ENCODE measurements at places on chromosomes 6 and 20. TPM values are rescaled to one million over a fixed set of nuclear protein-coding genes. Genes with fewer than 3 reads are reported as not detected.

- no peaks in the 10 kb centered on the region for H3K27me3 ChIP-seq
- H3K4me3 ChIP-seq, result no peak overlapping the region
- H3K4me1 ChIP-seq, result no peaks in the 10 kb centered on the region
- H3K36me3 ChIP-seq, result no peaks in the 10 kb centered on the region
- no peak for DNase-seq
Observed at GRCh38 chr6:137625808-137626207, 131.6 kb upstream of the OLIG3 start.

DNA sequence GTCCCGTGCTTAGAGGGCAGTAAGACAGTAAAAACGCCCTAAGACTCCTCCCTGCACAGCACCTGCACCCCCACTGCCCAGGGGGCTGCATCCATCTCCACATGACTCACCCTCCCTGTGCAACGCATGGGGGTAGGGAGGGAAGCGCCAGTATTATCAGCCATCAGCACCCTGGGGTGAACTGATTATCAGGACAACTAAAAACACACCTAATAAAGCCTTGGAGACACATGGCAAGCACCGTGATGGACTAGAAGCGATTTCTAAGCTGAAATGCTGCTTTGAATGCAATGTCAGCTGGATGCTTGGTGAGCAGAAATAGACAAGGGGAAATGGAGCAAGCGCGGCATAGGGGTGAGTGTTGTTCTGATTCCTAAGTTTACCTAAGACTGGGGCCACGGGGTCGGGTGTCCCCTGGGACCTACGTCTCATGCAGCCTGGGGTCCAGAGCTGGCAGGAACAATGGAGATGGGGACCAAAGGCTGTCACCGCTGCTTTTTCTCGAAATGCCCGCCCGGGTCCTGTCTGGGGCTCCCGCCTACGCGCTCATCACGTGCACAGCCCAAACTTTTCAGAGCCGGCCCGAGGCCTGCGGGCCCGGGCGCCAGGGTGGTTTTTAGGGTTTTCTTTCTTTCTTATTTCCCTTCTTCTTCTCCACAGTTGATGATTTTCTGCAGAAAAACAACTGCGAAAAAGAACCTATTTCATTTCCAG lies 702 bp upstream of the TNFAIP3 start:
- no peak for DNase-seq
- H3K27me3 ChIP-seq, result no peaks in the 10 kb centered on the region
- peaks cover 30% of the 10 kb centered on the region for H3K4me1 ChIP-seq
- H3K36me3 ChIP-seq, result peaks cover 1% of the 10 kb centered on the region

DNA sequence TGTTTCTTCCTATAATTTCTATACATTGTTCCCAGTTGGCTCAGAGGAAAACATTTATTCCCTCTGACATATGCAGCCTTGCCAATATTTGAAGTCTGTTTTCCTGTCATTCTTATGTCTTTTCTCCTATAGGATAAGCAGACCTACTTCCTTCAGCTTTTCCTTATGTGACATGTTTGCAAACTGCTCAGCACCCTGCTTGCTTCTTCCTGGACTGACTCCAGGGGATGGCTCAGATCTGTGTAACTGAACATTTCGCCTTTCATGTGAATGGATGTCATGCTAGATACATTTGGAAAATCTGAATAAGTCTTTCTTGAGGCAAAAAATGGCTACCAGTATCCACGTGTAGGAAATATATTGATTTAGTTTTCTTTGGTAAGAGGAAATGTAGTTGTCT lies 113.2 kb downstream of the CARMIL1 start:
- H3K27ac ChIP-seq, result no peak overlapping the region
- no peak for DNase-seq
- H3K27me3 ChIP-seq, result no peaks in the 10 kb centered on the region
- no peak overlapping the region for H3K4me3 ChIP-seq

GRCh38 chr6:18545726-18546125 lies 158.6 kb downstream of the RNF144B start:
- H3K27ac ChIP-seq, result no peak overlapping the region
- H3K4me3 ChIP-seq, result no peak overlapping the region
- no peak for DNase-seq

- peaks cover 60% of the 10 kb centered on the region for H3K36me3 ChIP-seq
- no peak for DNase-seq
- H3K27ac ChIP-seq, result no peak overlapping the region
Observed at GRCh38 chr20:24971376-24972101, 21.0 kb downstream of the APMAP start.

DNA sequence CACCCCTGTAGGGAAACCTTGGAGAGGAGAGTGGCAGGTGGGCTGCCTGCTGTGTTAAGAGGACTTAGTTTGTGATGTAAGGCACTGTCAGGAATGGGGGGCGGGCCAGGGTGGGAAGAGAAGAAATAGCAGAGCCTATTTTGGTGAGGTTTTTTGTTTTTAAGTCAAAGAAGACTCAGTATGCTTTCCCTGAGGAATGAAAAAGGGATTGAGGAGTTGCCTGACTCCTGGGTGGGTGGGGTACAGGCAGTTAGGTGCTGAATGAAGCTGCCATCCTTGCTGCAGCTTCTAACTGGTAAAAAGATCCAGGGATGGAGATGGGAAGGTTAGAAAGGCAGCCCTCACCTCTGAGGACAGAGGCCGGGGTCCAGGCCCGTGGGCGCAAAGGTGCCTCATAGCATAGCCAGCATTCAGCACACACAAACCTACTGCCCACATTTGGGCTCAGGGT lies 37.9 kb downstream of the PLCG1 start:
- H3K36me3 ChIP-seq, result peaks cover 57% of the 10 kb centered on the region
- H3K27ac ChIP-seq, result peak overlapping the region; percentile 63
- no peak overlapping the region for H3K4me3 ChIP-seq
- DNase-seq, result no peak

Gene TULP1
- total RNA-seq, result not detected

GRCh38 chr6:125183391-125183790 lies 29.8 kb downstream of the TPD52L1 start:
- H3K4me1 ChIP-seq, result no peaks in the 10 kb centered on the region
- H3K27me3 ChIP-seq, result no peaks in the 10 kb centered on the region
- H3K36me3 ChIP-seq, result no peaks in the 10 kb centered on the region
- no peak overlapping the region for H3K27ac ChIP-seq

- no peak overlapping the region for H3K4me3 ChIP-seq
- DNase-seq, result no peak
- H3K27ac ChIP-seq, result no peak overlapping the region
- H3K4me1 ChIP-seq, result no peaks in the 10 kb centered on the region
- no peaks in the 10 kb centered on the region for H3K36me3 ChIP-seq
Observed at GRCh38 chr6:49527320-49527719, 23.1 kb upstream of the C6orf141 start.

DNA sequence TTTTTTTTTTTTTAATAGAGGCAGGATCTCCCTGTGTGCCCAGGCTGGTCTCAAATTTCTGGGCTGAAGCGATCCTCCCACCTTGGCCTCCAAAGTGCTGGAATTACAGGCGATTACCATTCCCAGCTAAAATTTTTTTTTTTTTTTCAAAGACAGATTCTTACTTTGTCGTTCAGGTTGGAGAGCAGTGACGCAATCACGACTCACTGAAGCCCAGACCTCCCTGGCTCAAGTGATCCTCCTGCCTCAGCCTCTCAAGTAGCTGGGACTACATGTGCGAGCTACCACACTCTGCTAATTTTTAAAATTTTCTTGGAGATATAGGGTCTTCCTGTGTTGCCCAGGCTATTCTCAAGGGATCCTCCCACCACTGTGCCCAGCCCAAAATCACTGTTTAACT lies 58.0 kb upstream of the MYO6 start:
- DNase-seq, result no peak
- H3K4me3 ChIP-seq, result no peak overlapping the region
- H3K27ac ChIP-seq, result no peak overlapping the region
- no peaks in the 10 kb centered on the region for H3K27me3 ChIP-seq
- H3K4me1 ChIP-seq, result no peaks in the 10 kb centered on the region

DNA sequence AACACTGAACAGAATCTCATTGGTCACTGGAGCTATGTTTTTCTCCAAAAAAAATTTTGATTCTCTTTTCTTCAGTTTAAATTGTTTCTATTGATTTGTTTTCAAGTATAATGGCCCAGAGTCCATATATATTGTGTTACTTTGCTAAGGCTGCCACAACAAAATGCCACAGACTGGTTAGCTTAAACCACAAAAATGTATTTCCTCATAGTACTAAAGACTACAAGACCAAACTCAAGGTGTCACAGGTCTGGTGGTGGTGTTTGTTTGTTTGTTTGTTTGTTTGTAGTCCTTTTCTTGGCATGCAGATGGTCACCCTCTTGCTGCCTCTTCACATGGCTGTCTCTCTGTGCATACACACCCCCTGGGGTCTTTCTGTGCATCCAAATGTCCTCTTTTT lies 34.0 kb downstream of the BMP5 start:
- H3K27me3 ChIP-seq, result no peaks in the 10 kb centered on the region
- no peak for DNase-seq
- no peak overlapping the region for H3K27ac ChIP-seq
- no peaks in the 10 kb centered on the region for H3K36me3 ChIP-seq
- no peak overlapping the region for H3K4me3 ChIP-seq

DNA sequence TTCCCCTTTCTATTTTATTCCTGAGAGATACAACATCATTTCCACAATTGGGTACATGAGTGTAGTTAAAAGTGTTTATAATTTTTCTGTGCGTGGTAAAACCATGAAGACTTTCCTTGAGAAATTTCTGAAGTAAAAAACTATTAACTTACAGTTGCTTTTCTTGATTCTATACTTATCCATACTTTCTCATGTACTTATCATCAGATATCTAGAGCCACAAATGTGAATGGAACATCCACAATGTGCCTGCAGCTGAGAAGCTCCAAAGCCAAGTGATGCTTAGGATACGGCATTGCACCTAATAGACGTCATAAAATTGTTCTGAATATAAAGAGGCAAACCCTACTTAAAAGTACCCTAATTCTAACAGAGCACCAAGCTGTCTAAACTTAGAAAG lies 2.9 kb downstream of the FILIP1 start:
- no peaks in the 10 kb centered on the region for H3K36me3 ChIP-seq
- no peak for DNase-seq

GRCh38 chr20:20130399-20130798 lies 78.1 kb downstream of the CFAP61 start:
- no peak for DNase-seq
- H3K36me3 ChIP-seq, result no peaks in the 10 kb centered on the region
- H3K4me3 ChIP-seq, result no peak overlapping the region
- no peaks in the 10 kb centered on the region for H3K4me1 ChIP-seq
- H3K27ac ChIP-seq, result no peak overlapping the region
- H3K27me3 ChIP-seq, result no peaks in the 10 kb centered on the region

Gene PPP1R3G
- 0.46 TPM for total RNA-seq

- H3K27ac ChIP-seq, result no peak overlapping the region
- H3K4me3 ChIP-seq, result no peak overlapping the region
- no peak for DNase-seq
- no peaks in the 10 kb centered on the region for H3K4me1 ChIP-seq
- H3K36me3 ChIP-seq, result no peaks in the 10 kb centered on the region
- H3K27me3 ChIP-seq, result no peaks in the 10 kb centered on the region
Observed at GRCh38 chr6:129115471-129115870, 232.5 kb downstream of the LAMA2 start.

Gene MRPS18A
- 28.1 TPM for total RNA-seq

Gene NOTCH4
- 78.7 TPM for total RNA-seq

DNA sequence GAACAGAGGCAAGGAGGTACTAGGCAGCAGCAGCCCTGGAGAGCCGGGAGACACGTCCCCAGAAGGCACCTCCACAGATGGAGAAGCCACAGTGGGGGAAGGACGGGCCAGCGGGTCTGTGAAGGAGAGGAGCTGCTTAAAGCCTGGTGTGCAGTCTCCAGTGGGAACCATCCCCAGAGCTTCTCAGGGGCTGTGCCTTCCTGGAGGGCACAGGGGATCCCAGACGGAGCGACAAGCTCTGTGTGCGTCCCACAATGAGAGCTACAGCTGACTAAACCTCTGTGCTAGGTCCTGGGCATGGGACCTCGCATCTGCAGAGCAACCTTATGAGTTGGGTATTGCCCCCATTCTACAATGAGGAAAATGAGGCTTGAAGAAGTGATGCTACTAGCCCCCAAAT lies 50.7 kb downstream of the EZR start:
- H3K27me3 ChIP-seq, result no peaks in the 10 kb centered on the region
- no peak overlapping the region for H3K4me3 ChIP-seq
- H3K27ac ChIP-seq, result no peak overlapping the region
- peaks cover 7% of the 10 kb centered on the region for H3K4me1 ChIP-seq
- DNase-seq, result no peak

Gene FKBP1C
- total RNA-seq, result 0.52 TPM

GRCh38 chr6:35640017-35640664 lies 48.6 kb downstream of the FKBP5 start:
- DNase-seq, result no peak
- no peak overlapping the region for H3K4me3 ChIP-seq
- H3K27ac ChIP-seq, result no peak overlapping the region
- peaks cover 95% of the 10 kb centered on the region for H3K36me3 ChIP-seq

DNA sequence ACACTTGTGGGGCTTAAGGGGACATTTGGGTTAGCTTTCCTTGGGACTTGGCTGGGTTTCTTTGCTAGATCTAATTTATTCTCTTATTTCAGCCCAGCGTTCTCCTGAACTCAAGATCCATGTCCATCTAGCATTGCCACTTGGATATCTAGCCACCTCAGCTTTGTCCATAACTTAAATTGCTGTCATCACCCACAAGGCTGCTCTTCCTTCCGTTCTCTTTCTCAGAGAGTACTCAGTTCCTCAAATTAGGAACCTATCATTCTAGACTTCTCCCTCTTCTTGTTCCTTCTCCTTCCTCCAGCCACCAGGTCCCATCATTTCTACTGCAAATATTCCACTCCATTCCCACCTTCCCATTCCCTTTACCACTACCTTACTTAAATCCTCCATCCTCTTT lies 4.3 kb downstream of the SMIM26 start:
- H3K4me3 ChIP-seq, result no peak overlapping the region
- no peaks in the 10 kb centered on the region for H3K27me3 ChIP-seq
- H3K27ac ChIP-seq, result no peak overlapping the region
- H3K4me1 ChIP-seq, result peaks cover 8% of the 10 kb centered on the region

DNA sequence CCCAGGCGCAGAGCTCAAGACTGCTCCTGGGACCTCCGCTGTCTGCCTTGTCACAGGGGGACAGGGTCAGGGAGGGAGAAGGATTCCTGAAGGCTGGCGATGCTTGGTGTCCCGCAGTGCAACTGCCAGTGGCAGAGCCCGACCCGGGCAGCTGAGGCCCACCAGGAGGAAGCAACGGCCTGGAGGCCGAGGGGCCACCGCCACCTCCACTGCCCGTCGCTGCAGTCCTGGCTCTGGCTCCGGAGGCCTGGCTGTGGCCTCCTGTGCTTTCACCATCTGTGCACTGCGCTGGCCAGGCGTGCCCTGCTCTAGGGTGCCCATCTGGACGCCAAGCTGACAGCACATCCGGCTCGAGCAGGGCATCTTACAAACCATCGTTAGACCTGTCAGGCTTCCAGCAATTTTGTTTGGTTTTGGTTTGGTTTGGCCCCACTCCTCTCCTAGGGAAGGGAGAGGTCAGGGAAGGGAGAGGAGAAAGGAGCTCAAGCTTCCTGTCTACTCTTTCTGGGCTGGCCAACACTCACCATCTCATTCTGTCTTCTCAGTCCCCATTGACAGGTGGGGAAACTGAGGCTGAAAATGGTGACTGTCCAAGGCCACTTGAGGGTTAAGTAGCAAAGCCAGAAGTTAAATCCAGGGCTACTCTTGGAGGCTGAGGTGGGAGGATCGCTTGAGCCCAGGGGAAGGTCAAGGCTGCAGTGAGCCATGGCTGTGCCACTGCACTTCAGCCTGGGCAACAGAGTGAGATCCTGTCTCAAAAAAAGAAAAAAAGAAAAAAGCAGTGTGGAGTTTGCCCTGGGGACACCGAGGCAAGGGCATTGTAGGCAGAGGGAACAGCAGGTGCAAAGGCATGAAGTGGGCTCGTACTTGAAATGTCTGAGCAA lies 37.7 kb upstream of the NOL4L start:
- no peak overlapping the region for H3K27ac ChIP-seq
- DNase-seq, result no peak
- H3K36me3 ChIP-seq, result no peaks in the 10 kb centered on the region
- peaks cover 22% of the 10 kb centered on the region for H3K27me3 ChIP-seq

All from upper lobe of right lung (tissue), 1 donor.